ENCODE measurements at places on chromosomes 3 and 15.

DNA sequence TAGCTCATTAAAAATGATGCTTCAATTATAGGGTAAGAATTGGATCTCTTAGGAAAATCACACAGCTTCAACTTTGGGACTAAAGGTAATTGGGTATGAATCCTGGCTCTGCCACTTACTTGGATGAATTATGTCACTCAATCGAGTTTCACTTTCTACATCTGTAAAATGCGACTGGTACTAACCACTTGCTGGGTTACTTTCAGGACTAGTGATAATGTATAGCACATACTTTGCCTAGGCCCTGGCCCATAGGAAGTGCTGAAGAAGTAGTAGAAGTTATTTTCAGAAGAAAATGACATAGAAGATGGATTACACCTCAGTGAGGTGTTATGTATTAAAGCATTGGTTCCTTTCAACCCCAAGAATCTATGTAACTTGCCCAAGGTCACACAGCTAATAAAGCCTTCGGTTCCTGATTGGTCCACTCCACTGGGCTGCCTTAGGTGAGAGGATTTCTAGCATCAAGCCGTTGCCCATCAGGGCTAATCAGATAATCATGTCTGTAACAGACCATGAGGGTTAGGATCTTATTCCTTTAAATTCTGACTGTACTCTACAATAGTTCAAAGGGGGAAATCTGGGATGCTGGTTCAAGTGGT lies 29.4 kb upstream of the AP4E1 start:
- no peak for DNase-seq

GRCh38 chr3:12663401-12663935 lies 449 bp downstream of the RAF1 start:
- no peak for DNase-seq

DNA sequence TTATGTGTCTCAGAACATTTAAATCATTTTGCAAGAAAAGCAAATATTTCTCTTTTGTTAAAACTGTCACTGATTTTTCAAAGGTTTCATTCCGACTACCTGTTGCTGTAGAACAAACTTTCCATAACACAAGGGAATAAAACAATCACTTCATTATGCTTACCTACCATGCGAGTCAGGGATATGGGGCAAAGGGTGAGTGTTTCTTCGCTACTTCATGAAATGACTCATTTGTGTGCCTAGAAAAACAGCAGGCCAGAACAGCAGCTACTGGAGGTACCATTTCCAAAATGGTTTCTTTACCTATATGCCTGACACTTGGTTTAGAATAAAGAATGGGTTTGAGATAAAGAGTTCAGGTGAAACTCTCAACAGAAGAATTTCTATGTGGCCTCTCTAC lies 712.5 kb downstream of the PLOD2 start:
- DNase-seq = no peak

GRCh38 chr3:43620831-43621655 lies 768 bp downstream of the ANO10 start:
- no peak for DNase-seq

DNA sequence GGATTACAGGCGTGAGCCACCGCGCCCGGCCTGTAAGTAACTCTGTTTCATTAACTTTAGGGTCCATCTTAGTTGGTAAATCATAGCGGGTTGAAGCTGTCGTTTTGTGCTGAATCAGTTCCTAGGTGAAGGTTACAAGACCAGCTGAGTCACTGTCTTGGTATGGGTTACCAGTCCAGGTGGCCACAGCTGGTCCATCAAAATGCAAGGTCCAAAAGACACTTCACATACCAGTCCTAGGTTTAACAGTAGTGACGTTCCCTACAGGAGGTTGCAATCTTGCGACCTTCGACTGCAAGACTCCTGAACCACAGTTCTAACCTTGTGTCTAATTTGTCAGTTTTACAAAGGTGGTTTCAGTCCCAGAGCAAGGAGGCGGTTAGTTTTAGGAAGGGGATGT lies 160.1 kb upstream of the ATP10A start:
- no peak for DNase-seq

GRCh38 chr3:14570089-14570488 lies 29.9 kb upstream of the GRIP2 start:
- DNase-seq = no peak

DNA sequence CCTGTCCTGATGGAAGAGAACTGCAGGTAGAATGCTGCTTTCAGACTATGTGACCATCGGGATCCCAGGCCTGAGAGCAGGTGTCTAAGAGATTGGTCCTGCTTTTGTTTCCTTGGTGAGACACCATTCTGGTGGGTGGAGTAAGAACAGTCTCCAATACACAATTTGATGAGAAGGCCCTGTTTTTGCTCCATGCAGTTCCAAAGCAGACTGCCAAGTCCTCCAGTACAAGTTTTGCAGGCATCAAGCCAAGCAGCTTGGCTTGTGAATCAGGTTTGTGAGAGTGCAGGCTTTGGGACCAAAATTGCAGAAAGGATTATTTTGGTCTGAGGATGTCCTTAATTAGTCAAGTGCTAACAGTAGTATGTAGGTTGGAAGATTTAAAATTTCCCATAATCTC lies 381.6 kb downstream of the FOXP1 start:
- DNase-seq = no peak

- no peak for DNase-seq
These were observed 16.6 kb upstream of the PARP6 start for GRCh38 chr15:72288796-72289596.

- no peak for DNase-seq
These were observed 838.1 kb upstream of the SEMA6D start for GRCh38 chr15:46879032-46879770.

DNA sequence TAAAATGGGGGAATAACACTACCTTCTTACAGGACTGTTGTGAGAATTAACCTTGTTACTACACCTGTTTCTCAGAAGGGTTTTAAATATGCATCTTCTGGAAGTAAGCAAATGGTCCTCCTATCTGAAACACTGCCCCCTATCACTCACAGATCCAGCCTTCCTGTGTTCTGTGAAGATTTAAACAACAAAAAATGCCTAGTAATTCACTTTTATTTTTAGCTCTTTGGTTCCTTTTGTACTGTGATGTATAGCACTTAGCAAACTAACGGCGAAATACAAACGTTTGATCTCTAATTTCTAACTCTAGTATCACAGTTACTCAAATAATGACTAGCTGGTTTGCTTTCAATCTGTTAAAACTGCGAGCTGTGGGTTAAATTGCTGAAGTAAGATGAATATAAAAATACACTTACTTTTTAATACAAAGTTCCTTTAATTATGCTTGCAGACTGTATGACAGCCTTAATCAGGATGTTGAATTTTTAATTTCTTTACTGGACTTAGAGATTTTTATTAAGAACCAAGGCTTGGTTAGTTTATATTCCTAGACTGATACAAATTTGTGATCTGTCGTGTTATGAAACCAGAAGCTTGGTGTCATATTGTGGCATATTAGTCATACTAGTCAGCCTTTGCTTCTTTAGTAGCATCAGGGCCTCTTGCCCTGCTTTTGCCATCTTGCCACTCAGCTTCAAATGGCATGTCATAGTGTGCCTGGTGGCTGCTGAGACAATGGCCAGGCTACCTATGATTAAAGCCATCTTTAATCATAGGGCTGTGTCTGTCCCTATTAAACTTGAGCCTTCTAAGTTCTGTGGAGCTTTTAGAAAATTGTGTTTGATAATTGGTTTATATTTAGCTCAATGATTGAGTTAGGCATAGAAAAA lies 9.2 kb downstream of the EIF3J start:
- DNase-seq = no peak

DNA sequence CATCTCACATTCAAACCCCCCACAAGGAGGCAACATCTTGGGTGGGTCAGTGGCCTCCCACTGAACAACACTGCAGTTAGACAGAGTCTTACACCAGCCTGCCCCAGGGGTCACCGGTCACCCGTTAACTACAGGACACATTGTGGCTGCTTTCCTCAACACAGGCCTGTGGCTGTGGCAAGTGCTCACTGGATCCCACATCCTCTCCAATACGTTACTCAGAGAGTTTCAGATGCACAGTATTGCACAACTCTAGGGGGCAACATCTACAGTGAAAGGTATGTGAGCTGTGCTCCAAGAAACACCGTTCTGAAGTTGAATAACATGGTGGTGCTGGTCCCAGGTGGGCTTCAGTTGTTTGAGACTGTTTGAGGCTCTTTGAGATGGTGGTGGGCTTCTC lies 41.0 kb downstream of the CTDSPL start:
- DNase-seq = no peak

DNA sequence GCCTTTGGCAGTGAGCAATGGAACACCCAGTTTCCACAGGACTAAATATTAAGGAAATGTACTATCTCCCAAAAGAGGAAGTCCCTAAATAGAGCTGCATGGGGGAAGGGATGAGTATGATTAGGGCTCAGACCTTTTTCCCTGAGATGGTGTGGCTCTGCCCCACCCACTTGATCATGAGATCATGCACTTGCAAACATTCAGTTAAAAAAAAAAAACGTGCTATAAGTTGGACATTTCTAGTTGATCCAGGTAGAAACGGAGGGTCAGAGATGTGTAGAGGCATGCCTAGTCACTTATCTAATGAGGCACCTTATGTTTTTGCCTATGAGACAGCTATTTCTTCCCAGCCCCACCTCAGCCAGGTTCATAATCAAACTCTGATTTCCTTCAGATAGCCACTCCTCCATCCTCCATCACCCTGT lies 24.5 kb upstream of the SSR3 start:
- no peak for DNase-seq

DNA sequence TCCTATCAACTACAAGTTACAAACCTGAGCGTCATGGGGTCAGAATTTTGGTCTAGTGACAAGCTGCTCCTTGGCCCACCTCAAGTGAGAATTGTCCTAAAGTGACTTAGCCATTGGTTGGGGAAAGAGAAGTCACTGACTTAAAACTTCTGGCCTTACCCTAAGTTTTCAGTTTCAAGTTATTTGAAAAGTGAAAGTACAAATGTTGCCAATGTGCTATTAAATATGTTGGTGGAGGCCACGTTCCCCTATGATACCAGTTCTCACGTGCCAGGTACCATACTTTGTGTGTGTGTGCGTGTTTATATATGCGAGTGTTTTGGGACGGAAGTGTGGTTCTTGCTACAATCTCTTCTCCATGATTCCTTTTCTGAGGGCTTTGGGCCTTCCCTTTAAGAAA lies 22.6 kb upstream of the RASGRP1 start:
- DNase-seq = no peak

DNA sequence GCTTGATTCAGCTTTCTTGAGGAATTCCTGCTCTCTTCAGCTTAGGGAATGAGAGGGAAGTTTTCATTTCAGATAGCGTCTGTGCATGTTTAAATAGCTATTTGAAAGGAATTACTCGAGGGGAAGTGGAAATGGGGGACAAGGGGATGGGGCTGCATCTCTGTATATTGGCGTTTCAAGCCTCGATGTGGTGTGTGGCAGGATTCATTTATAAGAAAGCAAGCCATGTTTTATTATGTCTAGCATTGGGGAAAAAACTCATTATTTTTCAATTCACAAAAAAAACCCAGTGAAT lies 1.0 kb downstream of the ATP2C1 start:
- no peak for DNase-seq

- DNase-seq = no peak
These were observed 123.4 kb downstream of the CHSY1 start for GRCh38 chr15:101128221-101129015.

- no peak for DNase-seq
These were observed 372.5 kb downstream of the NLGN1 start for GRCh38 chr3:173770011-173770410.

- DNase-seq = no peak
These were observed 22.4 kb upstream of the EIF4A2 start for GRCh38 chr3:186760897-186761447.

DNA sequence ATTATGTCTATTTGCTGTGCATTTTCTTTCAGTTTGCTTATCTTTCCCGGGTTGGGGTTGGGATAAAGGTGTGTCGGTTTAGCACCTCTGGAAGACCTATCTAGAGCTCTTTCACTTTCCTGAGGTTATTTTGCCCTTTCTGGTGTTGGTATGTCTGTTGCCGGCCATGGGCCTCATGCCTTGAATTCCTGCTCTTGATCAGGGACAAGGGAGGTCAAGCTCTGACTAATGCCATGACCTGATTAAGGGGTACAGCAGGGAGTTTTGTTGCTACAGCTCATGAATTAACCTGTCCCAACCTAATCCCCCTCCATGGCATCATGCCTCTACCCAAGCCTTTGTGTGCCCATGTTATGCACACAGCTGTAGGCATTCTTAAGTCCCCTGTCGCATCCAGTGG lies 70.5 kb upstream of the GOLGA6B start:
- no peak for DNase-seq

- no peak for DNase-seq
These were observed 593 bp downstream of the TMOD2 start for GRCh38 chr15:51751697-51752683.

DNA sequence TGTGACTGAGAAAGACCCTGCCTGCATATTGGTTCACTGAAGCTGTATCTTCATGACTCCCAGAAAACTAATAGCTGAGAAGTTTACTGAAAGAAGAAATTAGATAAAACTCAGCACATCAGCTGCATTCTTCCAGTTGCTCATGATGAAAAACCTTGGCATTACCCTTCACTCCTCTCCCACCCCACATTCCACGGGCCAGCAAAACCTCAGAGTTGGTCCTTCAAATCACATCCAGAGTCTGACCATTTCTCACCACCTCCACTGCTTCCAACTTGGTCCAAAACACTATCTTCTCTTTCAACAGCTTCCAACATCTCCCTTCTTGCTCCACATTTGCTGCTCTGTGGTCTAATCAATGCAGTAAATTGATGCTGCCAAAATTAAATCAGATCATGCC lies 97.1 kb downstream of the CD47 start:
- DNase-seq = no peak

DNA sequence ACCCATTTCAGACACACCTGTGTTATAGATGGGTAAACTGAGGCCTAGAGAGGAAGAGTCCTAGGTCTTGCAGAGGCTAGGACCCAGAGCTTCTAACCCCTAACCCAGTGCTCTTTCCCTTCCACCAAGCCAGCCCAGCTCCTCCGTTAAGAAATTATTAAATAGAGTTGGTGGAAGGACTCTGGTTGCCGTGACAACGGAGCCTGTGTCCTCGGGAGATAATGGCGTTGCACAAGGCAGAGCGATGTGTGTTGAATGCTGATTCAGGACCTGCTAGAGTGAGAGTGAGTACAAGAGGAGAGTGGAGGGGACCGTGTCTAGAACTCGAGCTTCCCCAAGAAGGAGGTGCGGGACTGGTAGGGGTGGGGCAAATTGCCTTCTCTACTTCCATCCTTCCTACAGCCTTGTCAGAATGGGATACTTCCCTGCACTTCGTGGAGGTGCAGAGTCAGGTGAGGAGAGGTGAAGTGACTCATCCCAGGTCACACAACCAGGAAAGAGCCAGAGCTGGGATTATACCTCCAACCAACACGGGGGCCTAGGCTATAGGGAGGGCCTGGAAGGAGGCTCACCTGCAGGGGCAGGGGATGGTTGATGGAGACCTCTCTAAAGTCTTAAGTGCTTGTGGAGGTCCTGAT lies 8.6 kb downstream of the SLC6A1 start:
- DNase-seq = no peak

Measured in stimulated activated CD4-positive, alpha-beta T cell treated with anti-CD3 and anti-CD28 coated beads, Interleukin-12 subunit alpha, Interleukin-12 subunit beta, amount 100 ng/mL, for 24 hours (primary cell).